ENCODE measurements at places on chromosomes 3 and 15. TPM values are rescaled to one million over a fixed set of nuclear protein-coding genes. Genes with fewer than 3 reads are reported as not detected.
A peak's percentile ranks its signal among the peaks of the same experiment; 100 is the strongest.

- H3K4me1 ChIP-seq: peaks cover 56% of the 10 kb centered on the region
- H3K4me3 ChIP-seq: peak overlapping the region; percentile 88
- no peaks in the 10 kb centered on the region for H3K27me3 ChIP-seq
- peak; percentile 83 for DNase-seq
- peak overlapping the region; percentile 88 for H3K27ac ChIP-seq
These were observed 1.1 kb upstream of the SETD5 start for GRCh38 chr3:9396301-9396631.

- no peak overlapping the region for H3K4me3 ChIP-seq
- no peaks in the 10 kb centered on the region for H3K27me3 ChIP-seq
- H3K4me1 ChIP-seq: no peaks in the 10 kb centered on the region
- no peak overlapping the region for H3K27ac ChIP-seq
These were observed 285.1 kb downstream of the CHL1 start for GRCh38 chr3:481680-482079.

DNA sequence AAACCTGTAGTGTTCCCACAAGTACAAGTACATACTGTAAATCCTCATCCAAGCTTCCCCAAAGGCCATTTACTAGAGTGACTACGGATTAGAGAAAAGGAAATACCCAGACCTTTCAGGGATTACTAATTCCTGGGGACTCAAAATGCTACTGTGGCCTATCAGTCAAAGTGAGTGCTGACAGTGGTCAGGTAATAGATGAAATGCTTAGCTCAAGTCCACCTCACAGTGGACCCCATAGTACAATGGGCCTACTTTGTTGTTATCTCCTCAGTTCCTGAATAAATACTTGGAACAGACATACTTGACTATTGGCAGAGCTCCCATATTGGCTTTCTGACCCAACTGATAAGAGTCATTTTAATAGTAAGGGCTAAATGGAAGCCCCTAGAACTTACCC lies 61.6 kb downstream of the MAP4 start:
- H3K27ac ChIP-seq: no peak overlapping the region
- H3K4me3 ChIP-seq: no peak overlapping the region
- DNase-seq: no peak

DNA sequence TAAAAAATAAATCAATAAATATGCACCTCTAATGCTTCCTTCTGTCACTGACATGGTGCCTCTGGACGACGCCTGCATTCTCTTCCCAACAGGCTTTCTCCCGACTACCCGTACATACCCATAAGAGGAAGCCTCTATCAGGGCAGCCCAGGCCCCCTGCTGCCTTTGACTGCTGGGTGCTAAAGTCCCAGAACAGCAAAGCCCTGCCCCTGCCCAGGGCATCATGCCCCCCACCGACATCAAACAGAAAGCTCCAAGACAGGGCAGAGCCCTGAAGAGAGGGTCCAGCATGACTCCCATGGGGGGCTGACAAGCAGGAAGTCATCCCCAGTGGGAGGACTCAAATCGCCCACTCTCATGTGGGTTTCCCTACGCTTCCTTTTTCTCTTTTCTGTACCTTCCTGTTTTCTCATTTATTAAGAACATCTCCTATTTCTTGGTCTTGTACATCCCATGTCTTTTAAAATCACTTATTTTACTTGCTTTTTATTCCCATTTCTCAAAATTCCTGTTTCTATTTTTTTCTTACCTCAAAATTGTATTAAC lies 23.4 kb downstream of the XPC start:
- H3K4me3 ChIP-seq: no peak overlapping the region
- no peak overlapping the region for H3K27ac ChIP-seq
- no peaks in the 10 kb centered on the region for H3K27me3 ChIP-seq
- peaks cover 66% of the 10 kb centered on the region for H3K36me3 ChIP-seq

Gene THRB
- total RNA-seq: not detected

Gene PFN2
- 0.85 TPM for total RNA-seq

DNA sequence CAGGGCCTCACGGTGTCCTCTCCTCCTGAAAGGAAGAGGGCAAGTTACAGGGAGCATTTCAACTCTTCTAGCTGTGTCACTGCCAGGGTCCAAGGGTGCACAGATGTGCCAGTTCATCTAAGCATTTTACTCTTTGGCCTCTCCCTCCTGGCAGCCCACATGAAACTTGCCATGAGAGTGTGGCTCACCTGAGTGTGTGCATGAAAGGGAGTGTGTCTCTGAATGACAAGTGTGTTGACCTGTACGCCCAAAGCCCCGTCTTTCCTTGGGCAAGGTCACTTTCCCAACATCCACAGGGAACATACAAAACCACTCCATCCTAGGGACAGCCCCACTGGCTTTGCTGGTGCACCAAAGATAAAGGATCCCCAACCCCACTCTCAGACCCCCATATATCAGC lies 280.0 kb downstream of the NTRK3 start:
- H3K4me3 ChIP-seq: no peak overlapping the region
- H3K27ac ChIP-seq: no peak overlapping the region
- H3K36me3 ChIP-seq: no peaks in the 10 kb centered on the region

DNA sequence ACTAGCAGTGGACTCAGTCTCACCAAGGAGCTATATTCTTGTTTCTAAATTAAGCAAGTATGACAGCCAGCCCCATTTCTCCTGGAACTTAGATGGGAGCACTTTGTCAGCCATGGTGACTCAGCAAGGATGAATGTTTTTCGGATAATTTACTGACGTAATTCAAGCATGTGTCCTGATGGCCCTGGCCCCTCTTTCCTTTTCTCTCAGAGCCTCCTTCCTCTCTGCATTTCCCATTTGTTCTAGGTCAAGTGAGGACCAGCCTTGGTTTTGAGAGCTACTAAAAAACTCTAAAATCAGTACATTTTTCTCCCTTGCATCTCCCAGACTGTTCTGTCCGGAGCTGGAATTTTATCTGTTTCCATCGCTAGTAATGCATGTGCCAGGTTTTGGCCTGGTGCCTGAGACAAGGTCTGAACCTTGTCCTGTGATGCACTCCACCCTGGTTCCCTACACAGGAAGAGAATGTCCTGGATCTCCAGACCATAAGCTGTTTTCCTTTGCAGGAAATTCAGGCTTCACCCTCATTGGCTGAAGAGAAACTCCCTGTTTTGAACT lies 256.6 kb upstream of the ROPN1 start:
- H3K27ac ChIP-seq: no peak overlapping the region
- no peak overlapping the region for H3K4me3 ChIP-seq
- no peaks in the 10 kb centered on the region for H3K36me3 ChIP-seq
- peaks cover 6% of the 10 kb centered on the region for H3K27me3 ChIP-seq
- H3K4me1 ChIP-seq: no peaks in the 10 kb centered on the region

GRCh38 chr15:92304223-92304975 lies 89.3 kb upstream of the ST8SIA2 start:
- H3K27ac ChIP-seq: no peak overlapping the region
- peaks cover 15% of the 10 kb centered on the region for H3K27me3 ChIP-seq
- H3K4me3 ChIP-seq: no peak overlapping the region
- DNase-seq: no peak

Gene HMCES
- 70.7 TPM for total RNA-seq

- no peaks in the 10 kb centered on the region for H3K36me3 ChIP-seq
- H3K4me3 ChIP-seq: no peak overlapping the region
- H3K27me3 ChIP-seq: no peaks in the 10 kb centered on the region
- no peaks in the 10 kb centered on the region for H3K4me1 ChIP-seq
These were observed 695.9 kb downstream of the OTOL1 start for GRCh38 chr3:162192340-162193029.

DNA sequence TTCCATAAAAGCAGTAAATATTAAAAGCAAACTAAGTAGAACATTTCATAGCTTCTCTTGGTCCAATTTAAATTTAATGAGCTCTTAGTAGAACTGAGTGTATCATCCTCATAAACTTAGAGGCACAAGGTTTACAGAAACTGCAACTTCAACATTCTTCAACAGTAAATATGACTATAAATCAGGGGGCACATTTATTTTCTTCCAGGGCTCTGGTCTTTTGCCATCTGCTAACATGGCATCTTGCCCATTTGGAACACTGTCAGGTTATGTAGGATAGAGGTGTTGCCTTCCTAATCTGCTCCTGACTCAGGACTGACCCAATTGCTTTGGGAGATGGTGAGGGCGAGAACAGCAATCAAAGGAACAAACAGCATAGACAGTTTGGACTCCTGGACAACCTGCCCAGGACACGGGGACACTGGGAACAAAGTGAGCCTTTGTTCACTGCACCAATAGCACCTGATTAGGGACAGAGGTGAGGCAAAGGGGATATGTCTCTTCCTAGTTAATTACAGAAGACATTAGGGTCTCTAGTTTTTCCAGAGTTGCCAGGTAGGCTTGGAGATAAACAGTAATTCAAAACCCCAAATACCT lies 610.2 kb upstream of the ROBO2 start:
- H3K36me3 ChIP-seq: no peaks in the 10 kb centered on the region
- H3K27ac ChIP-seq: no peak overlapping the region
- DNase-seq: no peak
- H3K27me3 ChIP-seq: no peaks in the 10 kb centered on the region
- H3K4me1 ChIP-seq: no peaks in the 10 kb centered on the region

- DNase-seq: no peak
- H3K36me3 ChIP-seq: no peaks in the 10 kb centered on the region
- H3K27ac ChIP-seq: no peak overlapping the region
- H3K27me3 ChIP-seq: peaks cover 15% of the 10 kb centered on the region
- no peaks in the 10 kb centered on the region for H3K4me1 ChIP-seq
These were observed 42.2 kb upstream of the TOPBP1 start for GRCh38 chr3:133703915-133704314.

DNA sequence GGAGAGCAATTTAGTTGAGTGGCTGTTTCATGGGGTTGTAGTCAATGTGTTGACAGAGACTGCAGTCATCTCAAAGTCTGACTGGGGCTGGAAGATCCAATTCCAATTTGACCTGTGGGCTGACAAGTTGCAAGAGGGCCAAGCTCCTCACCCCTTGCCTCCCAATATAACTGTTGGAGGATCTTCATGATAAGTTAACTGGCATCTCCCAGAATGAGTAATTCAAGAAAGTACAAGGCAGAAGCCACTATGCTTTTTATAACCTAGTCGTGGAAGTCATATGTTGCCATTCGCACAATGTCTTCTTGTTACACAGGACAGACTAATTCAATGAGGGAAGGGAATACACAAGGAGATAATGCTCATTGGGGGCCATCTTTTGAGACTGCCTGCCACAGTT lies 29.1 kb downstream of the GPR15 start:
- H3K36me3 ChIP-seq: no peaks in the 10 kb centered on the region
- H3K27ac ChIP-seq: peak overlapping the region; percentile 64
- H3K27me3 ChIP-seq: no peaks in the 10 kb centered on the region
- DNase-seq: no peak

Gene TUSC7
- not detected for total RNA-seq

DNA sequence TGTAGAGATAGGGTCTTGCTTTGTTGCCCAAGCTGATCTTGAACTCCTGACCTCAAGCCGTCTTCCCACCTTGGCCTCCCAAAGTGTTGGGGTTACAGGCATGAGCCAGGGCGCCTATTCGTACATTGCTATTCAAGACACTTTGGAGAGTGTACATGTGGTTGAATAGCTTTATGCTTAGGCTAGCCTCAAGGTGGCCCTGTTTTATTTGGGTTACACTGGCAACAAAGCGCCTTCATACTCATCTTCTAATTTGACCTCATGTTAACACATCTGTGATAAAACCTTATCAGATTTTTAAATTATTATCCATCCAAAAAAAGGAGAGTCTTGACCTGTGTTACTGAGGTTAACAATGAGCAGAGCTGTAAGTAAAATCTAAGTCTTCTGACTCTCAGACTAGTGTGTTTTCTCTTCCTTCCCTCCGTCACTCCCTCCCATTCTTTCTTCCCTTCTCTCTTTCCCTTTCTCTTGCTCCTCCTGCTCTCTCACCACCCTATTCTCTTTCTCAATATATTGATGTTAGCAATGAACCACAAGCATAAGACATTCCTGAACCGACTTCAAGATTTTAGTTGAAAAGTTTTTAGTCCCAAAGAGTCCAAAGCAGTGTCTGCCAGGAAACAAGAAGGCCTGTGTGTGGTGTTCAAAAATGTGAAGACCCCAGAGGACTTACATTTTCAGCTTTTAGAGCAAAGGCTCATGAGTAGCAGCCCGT lies 603.7 kb upstream of the CFAP20DC start:
- no peaks in the 10 kb centered on the region for H3K36me3 ChIP-seq
- H3K4me3 ChIP-seq: no peak overlapping the region
- H3K27ac ChIP-seq: no peak overlapping the region
- DNase-seq: no peak
- H3K27me3 ChIP-seq: peaks cover 2% of the 10 kb centered on the region
- H3K4me1 ChIP-seq: no peaks in the 10 kb centered on the region

Gene AMOTL2
- not detected for total RNA-seq

Gene CLDN18
- not detected for total RNA-seq

GRCh38 chr3:98963546-98963945 lies 62.1 kb upstream of the DCBLD2 start:
- no peak overlapping the region for H3K4me3 ChIP-seq
- DNase-seq: no peak
- peaks cover 10% of the 10 kb centered on the region for H3K27me3 ChIP-seq
- no peaks in the 10 kb centered on the region for H3K4me1 ChIP-seq

DNA sequence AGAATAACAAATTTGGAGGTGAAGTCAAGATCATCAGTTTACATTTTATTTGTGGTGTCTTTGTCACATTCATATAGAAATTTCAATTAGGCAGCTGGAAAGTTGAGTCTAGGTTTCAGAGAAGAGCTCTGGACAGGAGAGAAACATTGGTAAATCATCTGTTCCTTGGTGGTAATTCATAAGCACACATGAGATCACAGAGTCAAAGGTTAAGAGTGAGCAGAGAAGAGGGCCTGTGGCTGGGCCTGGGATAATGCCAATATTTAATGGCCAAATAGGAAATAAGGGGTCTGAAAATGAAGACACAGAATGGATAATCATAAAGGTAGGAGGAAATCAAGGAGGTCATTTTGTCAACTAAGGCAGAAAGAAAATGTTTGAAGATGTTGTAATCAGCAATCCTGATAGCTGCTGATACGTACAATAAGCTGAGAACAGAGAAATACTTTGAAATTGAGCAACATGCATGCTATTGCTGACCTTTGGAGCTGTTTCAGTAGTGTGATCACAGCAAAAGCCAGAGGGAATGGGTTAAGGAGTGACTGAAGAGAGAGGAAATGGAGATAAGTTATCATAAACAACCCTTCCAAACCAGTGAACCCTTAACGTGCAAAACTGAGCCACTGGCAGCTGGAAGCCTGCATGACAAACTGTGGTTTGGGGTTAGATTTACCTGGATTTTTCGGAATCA lies 692.8 kb downstream of the AGBL1 start:
- no peaks in the 10 kb centered on the region for H3K36me3 ChIP-seq
- no peaks in the 10 kb centered on the region for H3K4me1 ChIP-seq
- H3K27ac ChIP-seq: no peak overlapping the region
- H3K27me3 ChIP-seq: no peaks in the 10 kb centered on the region
- no peak for DNase-seq

GRCh38 chr3:33256249-33256648 lies 21.0 kb upstream of the FBXL2 start:
- H3K4me1 ChIP-seq: no peaks in the 10 kb centered on the region
- H3K27ac ChIP-seq: no peak overlapping the region
- H3K27me3 ChIP-seq: no peaks in the 10 kb centered on the region
- H3K4me3 ChIP-seq: no peak overlapping the region

GRCh38 chr3:190495796-190496195 lies 18.1 kb upstream of the IL1RAP start:
- no peaks in the 10 kb centered on the region for H3K36me3 ChIP-seq
- peaks cover 32% of the 10 kb centered on the region for H3K4me1 ChIP-seq
- peaks cover 65% of the 10 kb centered on the region for H3K27me3 ChIP-seq
- no peak overlapping the region for H3K4me3 ChIP-seq
- H3K27ac ChIP-seq: no peak overlapping the region

- no peaks in the 10 kb centered on the region for H3K4me1 ChIP-seq
- no peaks in the 10 kb centered on the region for H3K36me3 ChIP-seq
- H3K27ac ChIP-seq: no peak overlapping the region
- no peak overlapping the region for H3K4me3 ChIP-seq
- DNase-seq: no peak
These were observed 200.1 kb downstream of the FAM43A start for GRCh38 chr3:194885766-194886165.

- H3K4me3 ChIP-seq: peak overlapping the region; percentile 98
- peak overlapping the region; percentile 76 for H3K27ac ChIP-seq
- no peak for DNase-seq
- H3K27me3 ChIP-seq: no peaks in the 10 kb centered on the region
These were observed 888 bp downstream of the TMEM115 start for GRCh38 chr3:50358355-50358910.
